Forelimb muscle (tissue), 1 donor: ENCODE measurements at places on chromosomes 13 and 19. TPM values are rescaled to one million over a fixed set of nuclear protein-coding genes. Genes with fewer than 3 reads are reported as not detected.

ZNF135 gene
- polyA plus RNA-seq = 12.5 TPM

TNFSF13B gene
- 2.3 TPM for polyA plus RNA-seq

DIAPH3 gene
- 6.5 TPM for polyA plus RNA-seq

LRCH1 gene
- polyA plus RNA-seq = 21.2 TPM

KLK8 gene
- polyA plus RNA-seq = not detected

OR4F17 gene
- not detected for polyA plus RNA-seq

PALM gene
- polyA plus RNA-seq = 36.5 TPM

- no peak for DNase-seq
Observed at GRCh38 chr19:17762505-17763229, 11.4 kb downstream of the FCHO1 start.

DNA sequence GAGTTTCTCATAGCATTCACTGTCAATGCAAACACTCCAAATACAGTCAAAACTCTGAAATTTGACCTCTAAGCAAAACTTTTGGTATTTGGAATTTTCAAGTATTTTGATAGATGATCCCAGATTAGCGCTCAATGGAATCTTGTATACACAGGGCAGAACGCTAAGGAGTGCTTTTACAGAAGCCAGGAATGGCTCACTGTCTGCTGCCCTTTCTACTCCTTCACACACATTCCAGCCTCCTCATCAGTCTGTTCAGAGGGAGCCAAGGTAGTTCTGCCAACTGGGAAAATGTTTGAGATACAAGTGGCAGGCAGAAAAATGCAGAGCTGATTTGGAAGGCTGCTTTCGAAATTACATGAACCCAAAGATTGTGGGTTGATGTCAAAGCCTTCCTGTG lies 4.4 kb upstream of the STARD13 start:
- no peak for DNase-seq

DNA sequence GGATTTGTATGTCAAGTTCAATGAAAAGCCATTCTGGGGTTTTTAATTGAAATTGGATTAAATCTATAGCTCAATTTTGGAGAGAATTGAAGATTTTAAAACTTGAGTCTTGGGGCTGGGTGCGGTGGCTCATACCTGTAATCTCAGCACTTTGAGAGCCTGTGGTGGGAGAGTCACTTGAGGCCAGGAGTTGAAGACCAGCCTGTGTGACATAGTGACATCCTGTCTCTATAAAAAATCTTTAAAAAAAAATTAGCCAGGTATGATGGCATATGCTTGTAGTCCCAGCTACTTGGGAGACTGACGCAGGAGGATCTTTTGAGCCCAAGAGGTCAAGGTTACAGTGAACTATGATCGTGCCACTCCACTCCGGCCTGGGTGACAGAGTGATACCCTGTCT lies 41.2 kb downstream of the VAV1 start:
- no peak for DNase-seq

GRCh38 chr13:70585109-70585508 lies 476.9 kb upstream of the KLHL1 start:
- DNase-seq = no peak

DNA sequence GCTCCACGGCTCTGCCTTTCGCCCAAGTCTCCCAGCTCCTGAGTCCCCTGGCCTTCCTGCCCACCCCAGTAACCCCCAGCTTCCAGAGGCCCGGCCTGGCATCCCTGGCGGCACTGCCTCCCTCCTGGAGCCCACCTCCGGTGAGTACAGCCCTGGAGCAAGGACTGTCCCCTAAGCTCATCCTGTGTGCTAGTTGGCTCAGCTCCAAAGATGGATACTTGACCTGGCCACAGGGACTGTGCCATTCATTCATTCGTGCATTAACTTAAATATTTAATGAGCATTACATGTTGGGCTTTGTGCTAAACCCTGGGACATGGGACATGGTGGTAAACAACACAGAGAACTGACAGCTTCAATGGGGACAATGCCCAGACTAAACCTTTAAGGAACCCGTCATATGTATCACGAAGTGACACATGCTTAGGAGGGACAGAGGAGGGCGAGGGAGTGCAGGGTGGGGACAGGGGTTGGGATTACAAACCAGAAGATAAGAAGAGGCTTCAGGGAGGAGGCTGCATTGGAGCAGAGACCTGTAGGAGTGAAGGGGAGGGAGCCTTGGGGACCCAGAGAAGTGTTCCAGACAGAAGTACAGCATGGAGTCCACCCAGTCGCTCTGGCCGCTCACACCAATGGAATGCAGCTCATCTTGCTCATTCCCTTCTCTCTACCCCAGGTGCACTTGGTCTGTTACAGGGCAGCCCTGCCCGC lies 6.9 kb upstream of the OVOL3 start:
- DNase-seq = no peak

DNA sequence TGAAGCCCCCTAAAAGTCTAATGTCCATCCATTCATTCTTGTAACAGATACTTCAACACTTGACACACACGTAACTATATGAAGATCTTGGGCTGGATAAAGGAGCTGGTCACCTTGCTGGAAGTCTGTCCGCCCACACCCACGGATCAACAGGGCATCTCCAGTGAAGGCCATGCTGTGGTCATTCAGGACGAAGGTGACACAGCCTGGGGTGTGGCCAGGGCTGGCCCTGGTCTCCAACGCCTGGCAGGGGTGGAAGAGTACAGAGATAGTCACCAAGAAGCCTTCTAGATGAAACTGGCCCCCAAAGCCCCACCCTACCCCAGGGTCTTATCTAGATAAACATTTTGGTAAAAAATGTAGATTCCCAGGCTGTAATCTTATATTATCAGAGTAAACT lies 6.8 kb upstream of the PHLDB3 start:
- no peak for DNase-seq

- DNase-seq = no peak
Observed at GRCh38 chr13:96809366-96810096, 184.7 kb downstream of the OXGR1 start.

DNA sequence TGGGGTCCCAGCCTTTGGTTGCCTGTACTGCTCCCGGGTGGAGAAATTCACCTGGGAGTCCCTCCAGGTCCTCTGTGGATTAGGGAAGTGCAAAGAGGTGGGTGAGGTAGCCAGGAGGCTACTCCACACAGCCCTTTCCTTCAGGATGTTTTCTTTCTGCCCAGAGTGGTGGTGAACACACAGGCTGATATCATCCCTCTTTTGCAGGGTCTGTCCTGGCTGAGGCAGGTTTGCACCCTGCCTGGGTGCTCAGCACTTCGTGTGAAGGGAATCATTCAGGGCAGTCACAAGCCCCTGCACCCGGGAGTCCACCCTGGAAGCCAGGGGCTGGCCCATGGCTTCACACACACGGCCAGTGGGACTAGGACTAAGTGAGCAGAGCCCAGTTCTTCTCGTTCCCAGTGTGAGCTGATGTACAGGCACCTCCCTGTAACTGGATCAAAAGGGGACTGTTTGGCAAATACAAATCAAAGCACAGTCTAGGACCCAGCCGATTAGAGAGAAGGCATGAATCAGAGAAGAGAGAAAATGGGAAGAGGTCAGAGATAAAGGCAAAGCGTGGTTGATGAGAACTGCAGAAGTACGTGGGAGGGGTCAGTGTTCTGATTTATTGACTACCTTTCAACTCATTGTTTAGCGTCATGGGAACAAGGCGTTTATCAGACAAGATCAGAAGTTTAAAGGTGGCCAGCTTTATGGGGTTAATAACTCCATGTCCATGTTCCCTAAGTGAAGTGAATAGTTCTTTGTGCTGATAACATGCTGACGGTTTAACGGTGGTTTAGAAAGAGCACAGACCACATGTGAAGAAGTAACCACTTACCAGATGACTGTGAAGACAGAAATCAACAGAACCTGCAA lies 30.4 kb upstream of the SPATA13 start:
- DNase-seq = no peak

GRCh38 chr19:55112246-55112776 lies 5.1 kb downstream of the PPP1R12C start:
- DNase-seq = no peak

- DNase-seq = no peak
Observed at GRCh38 chr19:782878-783668, 14.2 kb upstream of the PTBP1 start.

GRCh38 chr19:50644315-50644915 lies 4.7 kb upstream of the SYT3 start:
- DNase-seq = no peak
